ENCODE measurements at places on chromosomes 1 and 21. TPM values are rescaled to one million over a fixed set of nuclear protein-coding genes. Genes with fewer than 3 reads are reported as not detected.

AURKAIP1 gene
- total RNA-seq, result 157 TPM

CD53 gene
- 59.9 TPM for total RNA-seq

ODF2L gene
- 60.9 TPM for total RNA-seq

- no peak overlapping the region for H3K4me3 ChIP-seq
- DNase-seq, result peak; percentile 41
- peak overlapping the region; percentile 96 for H3K27ac ChIP-seq
- H3K4me1 ChIP-seq, result peaks cover 27% of the 10 kb centered on the region
- no peaks in the 10 kb centered on the region for H3K36me3 ChIP-seq
- no peaks in the 10 kb centered on the region for H3K27me3 ChIP-seq
These were observed 164.5 kb upstream of the UBE2U start for GRCh38 chr1:64038965-64039364.

DNA sequence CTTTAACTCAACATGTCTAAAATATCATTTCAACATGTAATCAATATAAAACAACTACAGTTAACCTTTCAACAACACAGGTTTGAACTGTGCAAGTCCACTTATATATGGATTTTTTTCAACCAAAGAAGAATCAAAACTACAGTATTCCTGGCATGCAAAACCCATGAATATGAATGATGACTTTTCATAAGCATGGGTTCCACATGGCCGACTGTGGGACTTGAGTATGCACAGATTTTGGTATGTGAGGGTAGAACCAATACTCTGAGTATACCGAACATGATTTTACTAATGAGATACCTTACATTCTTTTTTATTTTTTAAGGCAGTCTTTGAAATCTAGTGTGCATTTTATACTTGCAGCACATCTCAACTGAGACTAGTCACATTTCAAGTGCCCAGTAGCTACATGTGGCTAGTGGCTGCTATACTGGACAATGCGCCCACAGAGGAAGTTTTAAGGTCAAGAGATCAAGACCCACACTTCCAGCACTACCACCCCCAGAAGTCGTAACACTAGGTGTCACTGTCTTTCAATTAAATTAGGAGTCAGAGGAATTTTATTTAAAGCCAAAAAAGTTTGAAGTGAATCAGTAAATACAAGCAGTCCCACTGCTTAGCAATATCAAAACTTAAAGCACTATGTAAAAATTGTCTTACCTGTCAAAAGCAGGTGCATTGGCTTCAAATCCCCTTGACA lies 40.0 kb downstream of the SYNJ1 start:
- H3K27me3 ChIP-seq, result no peaks in the 10 kb centered on the region
- H3K4me1 ChIP-seq, result no peaks in the 10 kb centered on the region
- H3K27ac ChIP-seq, result no peak overlapping the region
- no peak for DNase-seq

OR2T29 gene
- not detected for total RNA-seq

GRCh38 chr1:88052167-88052566 lies 631.9 kb upstream of the PKN2 start:
- no peaks in the 10 kb centered on the region for H3K36me3 ChIP-seq
- no peaks in the 10 kb centered on the region for H3K4me1 ChIP-seq
- H3K27me3 ChIP-seq, result no peaks in the 10 kb centered on the region

DNA sequence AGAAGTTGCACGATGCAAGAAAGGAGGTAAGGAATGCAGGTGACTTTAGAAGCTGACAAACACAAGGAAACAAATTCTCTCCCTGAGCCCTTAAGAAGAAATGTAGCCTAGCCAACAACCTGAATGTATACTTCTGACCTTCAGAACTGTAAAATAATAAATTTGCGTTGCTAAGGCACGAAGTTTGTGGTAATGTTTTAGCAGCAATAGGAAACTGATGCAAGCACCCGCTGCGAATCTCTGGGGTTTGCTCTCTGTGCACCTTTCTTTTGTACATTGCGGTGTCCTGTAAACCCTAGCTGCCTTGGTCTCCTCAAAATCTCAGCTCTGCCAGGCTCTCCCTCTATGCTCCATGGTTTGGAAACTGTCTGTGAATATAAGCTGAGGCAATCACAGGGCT lies 15.1 kb downstream of the CD53 start:
- no peak overlapping the region for H3K4me3 ChIP-seq
- H3K27ac ChIP-seq, result no peak overlapping the region
- H3K36me3 ChIP-seq, result no peaks in the 10 kb centered on the region
- H3K27me3 ChIP-seq, result no peaks in the 10 kb centered on the region
- peaks cover 1% of the 10 kb centered on the region for H3K4me1 ChIP-seq

DNA sequence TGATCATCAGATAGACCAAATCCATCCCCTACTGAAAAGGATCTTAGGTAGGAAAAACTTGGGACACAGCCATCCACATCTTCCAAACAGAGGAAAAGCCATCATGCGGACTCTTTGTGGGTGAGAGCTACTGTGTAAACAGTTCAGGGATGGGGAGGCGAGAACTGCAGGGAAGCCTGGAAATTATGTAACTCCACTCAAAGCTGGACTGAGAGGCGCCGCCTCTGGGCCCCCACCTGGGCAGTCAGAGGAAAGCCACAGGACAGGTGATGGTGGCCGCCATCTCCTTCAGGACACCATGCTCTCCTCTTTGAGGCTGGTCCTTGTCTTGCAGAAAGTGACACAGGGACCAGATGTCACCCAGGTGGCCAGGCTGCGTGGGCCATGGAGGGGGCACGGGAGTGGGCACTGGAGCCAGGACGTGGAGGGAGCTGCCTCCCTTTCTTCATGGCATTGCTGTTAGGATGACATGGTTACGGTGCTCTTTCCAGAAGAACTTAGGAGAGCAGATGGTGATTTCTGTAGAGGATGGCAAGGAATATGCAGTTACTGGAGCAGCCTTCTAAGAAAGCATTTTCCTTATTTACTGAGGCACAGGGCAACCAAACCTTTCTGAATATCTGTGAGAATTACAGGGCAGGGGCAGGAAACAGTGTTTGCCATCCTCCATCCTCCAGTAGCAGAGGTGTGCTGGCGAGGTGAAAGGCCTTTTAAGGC lies 32.0 kb upstream of the TDRD10 start:
- H3K4me3 ChIP-seq, result no peak overlapping the region
- H3K36me3 ChIP-seq, result peaks cover 7% of the 10 kb centered on the region
- no peak overlapping the region for H3K27ac ChIP-seq
- H3K27me3 ChIP-seq, result no peaks in the 10 kb centered on the region
- DNase-seq, result no peak

GRCh38 chr1:153752072-153752471 lies 23.1 kb upstream of the SLC27A3 start:
- H3K27ac ChIP-seq, result peak overlapping the region; percentile 92
- no peaks in the 10 kb centered on the region for H3K4me1 ChIP-seq
- no peaks in the 10 kb centered on the region for H3K27me3 ChIP-seq
- DNase-seq, result no peak
- H3K4me3 ChIP-seq, result no peak overlapping the region

DNA sequence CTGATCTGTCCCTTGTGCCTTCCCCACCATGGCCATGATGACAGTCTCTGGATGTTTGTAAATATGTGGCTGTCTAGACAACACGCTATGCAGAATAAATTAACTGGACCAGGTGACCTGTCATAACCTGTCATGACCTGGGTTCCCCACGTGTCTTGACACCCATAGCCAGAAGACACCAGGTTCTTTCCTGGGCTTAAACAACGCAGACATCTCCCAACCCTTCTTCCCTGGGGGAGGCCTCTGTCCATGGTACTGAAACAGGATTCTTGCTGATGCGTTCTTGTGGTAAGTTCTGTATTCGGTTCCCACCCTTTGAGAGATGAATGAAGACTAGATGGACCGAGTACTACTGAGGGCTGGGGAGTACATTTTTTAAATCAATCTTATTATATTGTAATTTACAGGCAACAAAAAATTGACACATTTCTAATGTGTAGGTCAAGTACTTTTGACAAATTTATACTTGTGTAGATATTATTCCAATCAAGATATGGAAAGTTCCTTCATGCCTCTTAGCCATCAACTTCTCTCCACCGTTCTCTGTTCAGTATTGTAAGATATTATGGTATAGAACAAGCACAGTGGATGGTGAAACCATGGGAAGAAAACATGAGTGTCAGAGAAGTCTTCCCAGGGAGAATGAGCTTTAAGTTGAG lies 738.8 kb downstream of the PTPRU start:
- H3K27me3 ChIP-seq, result no peaks in the 10 kb centered on the region
- H3K27ac ChIP-seq, result no peak overlapping the region
- H3K4me3 ChIP-seq, result no peak overlapping the region
- H3K36me3 ChIP-seq, result no peaks in the 10 kb centered on the region

DNA sequence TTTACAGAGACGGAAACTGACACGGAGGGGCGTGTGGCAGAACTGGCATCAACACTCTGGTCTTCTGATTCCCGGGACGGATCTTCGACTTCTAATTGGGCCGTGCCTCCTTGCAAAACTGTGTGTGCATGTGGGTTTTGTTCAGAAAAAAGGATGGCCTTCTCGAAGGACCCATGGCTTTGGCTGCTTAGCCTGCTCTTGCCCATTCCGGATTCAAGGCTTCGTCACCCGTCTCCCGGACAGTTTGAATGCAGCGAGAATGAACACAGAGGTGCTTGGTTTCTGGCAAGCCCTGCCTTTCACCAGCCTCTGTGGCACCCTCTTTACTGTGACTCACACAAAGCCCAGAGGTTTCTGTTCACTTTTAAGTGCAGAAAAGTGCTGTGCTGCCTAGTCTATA lies 120.1 kb downstream of the PRDM2 start:
- DNase-seq, result no peak
- no peak overlapping the region for H3K4me3 ChIP-seq
- peaks cover 3% of the 10 kb centered on the region for H3K36me3 ChIP-seq
- H3K4me1 ChIP-seq, result no peaks in the 10 kb centered on the region
- no peaks in the 10 kb centered on the region for H3K27me3 ChIP-seq
- H3K27ac ChIP-seq, result no peak overlapping the region

DNA sequence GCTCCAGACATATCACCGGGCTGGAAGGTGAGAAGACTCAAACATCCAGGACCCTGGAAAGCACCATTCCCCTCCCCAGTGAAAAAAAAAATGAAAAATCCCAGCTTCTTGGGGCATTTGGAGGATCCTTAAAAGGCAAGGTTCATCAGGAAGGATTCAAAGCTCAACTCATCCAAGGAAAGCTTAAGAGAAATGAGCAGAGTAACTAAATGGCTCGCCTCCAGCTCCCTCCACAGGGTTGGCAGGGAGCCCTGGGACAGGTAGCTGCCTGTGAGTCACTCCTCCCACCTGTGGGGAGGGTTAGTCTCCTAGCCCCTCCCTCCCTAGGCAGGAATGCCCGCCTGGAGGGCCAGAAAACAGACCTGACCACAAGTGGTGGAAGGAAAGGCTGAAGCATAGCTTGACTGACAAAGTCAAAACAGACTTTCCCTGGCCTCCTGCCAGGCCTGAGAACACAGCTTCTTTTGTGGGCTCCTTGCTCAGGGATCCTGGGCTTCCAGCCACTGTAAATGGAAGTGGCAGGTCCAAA lies 712 bp upstream of the LAMB3 start:
- peaks cover 13% of the 10 kb centered on the region for H3K4me1 ChIP-seq
- no peaks in the 10 kb centered on the region for H3K36me3 ChIP-seq
- no peaks in the 10 kb centered on the region for H3K27me3 ChIP-seq
- peak; percentile 89 for DNase-seq

- H3K4me3 ChIP-seq, result no peak overlapping the region
- no peaks in the 10 kb centered on the region for H3K4me1 ChIP-seq
- H3K27ac ChIP-seq, result no peak overlapping the region
- no peaks in the 10 kb centered on the region for H3K27me3 ChIP-seq
- no peaks in the 10 kb centered on the region for H3K36me3 ChIP-seq
- DNase-seq, result peak; percentile 17
These were observed 5.4 kb downstream of the PADI6 start for GRCh38 chr1:17377325-17377953.

DNA sequence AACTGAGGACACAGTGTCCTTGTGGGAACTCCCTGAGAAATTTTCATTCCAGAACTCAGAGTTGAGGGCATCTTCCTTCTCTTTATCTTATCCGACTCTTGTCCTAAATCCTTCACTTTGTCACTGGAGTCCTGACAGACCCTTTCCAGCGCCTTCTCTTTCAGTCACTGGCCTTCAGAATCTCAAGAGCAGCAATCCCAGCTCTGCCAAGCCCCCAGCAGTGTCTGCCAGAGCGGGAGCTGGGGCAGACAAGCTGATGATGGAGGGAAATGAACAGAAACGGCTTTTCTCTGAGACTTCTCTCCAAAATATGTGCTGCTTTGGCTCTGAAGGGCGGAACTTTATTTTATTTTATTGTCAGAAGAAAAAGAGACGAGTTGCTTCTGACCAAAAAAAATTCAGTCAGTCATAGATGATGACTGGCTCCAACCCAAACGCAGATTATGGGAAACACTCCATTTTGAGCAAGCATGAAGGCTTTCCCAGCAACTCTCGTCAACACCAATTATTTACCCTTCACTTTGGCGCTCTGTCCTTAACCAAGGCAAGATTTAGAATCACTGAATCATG lies 32.2 kb downstream of the MIS18A start:
- no peaks in the 10 kb centered on the region for H3K27me3 ChIP-seq
- peak; percentile 34 for DNase-seq

KCNQ4 gene
- total RNA-seq, result 0.63 TPM

LRIG2 gene
- 12.5 TPM for total RNA-seq

DNA sequence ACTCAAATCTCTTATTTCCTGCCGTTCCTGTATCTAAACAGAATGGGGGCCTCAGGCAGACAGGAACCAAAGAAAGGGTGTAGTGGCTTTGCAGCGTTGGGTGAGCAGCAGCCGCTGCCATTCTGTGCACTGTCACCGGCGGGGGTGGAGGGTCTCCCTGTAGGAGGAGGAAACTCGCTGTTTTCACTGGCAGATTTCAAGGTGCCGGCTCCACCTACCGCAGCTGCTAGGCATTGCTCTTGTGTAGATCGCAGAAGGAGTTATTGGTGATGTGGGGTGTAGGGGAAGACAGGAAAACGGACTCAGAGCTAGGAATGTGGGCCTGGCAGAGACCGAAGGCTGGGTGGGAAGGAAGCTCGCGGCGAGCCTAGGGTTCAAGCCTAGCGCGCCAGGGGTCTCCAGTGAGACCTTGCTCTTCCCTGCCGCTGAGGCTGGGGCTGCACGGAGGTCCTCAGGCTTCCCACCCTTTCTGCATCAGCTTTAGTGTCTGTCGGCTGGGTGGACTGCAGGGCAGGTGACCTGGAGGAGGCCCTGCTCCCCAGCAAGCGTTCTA lies 20.8 kb downstream of the ATP5PO start:
- no peak overlapping the region for H3K27ac ChIP-seq
- no peaks in the 10 kb centered on the region for H3K27me3 ChIP-seq
- H3K4me3 ChIP-seq, result no peak overlapping the region
- H3K4me1 ChIP-seq, result no peaks in the 10 kb centered on the region
- DNase-seq, result peak; percentile 91

GRCh38 chr1:155127105-155127966 lies at the start of gene EFNA1:
Gene EFNA1 (plus strand): TSS chr1:155127876. CDS start chr1:155127978, 102 bp downstream.
- peak within 1 kb of the TSS; percentile 67 for H3K4me3 ChIP-seq
- peak within 1 kb of the TSS; percentile 93 for H3K27ac ChIP-seq
- H3K36me3 ChIP-seq, result peaks cover 8% of the 10 kb centered on the region
- peaks cover 29% of the 10 kb centered on the region for H3K27me3 ChIP-seq
- peaks cover 29% of the 10 kb centered on the region for H3K4me1 ChIP-seq

GRCh38 chr1:228938537-228938901 lies 203.2 kb downstream of the RHOU start:
- H3K4me3 ChIP-seq, result no peak overlapping the region
- H3K4me1 ChIP-seq, result peaks cover 33% of the 10 kb centered on the region
- DNase-seq, result peak; percentile 43
- H3K36me3 ChIP-seq, result no peaks in the 10 kb centered on the region
- no peaks in the 10 kb centered on the region for H3K27me3 ChIP-seq
- no peak overlapping the region for H3K27ac ChIP-seq

All from lung (tissue), 17 donors.